ENCODE measurements at places on chromosomes 7 and 10.

DNA sequence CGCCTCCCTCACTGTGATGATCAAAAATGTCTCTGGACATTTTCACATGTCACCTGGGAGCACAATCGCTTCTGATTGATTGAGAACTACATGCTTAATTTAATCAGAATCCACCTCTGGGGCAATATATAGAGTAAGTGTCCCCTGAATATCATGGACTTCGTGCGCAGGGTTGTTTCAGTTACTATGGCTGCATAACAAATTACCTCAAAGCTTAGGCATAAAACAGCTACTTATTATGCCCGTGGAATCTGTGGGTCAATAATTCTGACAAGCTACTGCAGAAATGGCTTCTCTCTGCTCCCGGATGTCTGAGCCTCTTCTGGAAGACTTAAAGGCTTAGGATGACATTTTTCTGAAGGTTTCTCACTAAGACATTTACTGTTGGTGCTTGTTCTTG lies 334.4 kb downstream of the GPR158 start:
- no peak for DNase-seq

- DNase-seq: no peak
These were observed 24.6 kb upstream of the HUS1 start for GRCh38 chr7:48004032-48004431.

DNA sequence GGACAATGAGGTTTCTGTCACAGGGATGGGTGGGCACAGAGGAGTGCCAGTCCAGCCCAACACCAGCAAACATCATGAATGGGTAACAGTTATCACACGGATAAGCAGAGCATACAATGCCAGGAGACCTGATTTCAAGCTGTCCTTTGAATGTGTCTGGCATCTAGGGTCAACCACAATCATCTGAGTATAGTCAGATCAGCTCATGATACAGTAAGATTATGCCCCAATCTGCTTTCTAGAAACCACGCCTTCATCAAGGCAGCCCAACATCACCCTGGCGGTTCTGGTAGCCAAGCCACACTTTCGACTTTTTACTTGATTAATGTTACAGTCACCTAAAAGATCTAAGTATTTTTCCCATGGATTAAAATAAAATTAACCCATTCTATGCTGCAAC lies 10.5 kb downstream of the FAM171A1 start:
- DNase-seq: no peak

- no peak for DNase-seq
These were observed 23.2 kb downstream of the PLAC9 start for GRCh38 chr10:80155696-80156215.

DNA sequence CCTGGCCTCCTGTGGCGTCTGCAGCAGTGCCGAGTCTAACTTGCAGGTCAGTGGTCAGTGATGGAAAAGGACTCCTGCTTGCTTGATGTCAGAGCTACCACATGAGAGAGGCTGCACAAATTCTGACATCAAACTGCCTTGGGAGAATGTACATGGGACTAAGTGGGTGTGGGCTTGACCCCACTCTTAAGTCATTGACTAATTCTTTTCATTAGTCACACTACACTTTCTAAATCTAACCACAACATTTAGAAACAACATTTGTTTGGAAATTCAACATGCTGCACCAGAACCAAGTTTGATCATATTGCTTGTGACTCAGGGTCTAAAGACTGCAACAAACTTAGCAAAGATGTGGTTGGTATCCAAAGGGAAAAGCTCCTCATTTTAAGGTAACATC lies 24.4 kb upstream of the CDC14C start:
- no peak for DNase-seq

- no peak for DNase-seq
These were observed 23.2 kb upstream of the LRRN3 start for GRCh38 chr7:111067682-111068081.

- DNase-seq: no peak
These were observed 1.3 kb downstream of the CHST12 start for GRCh38 chr7:2404714-2405119.

GRCh38 chr7:55031075-55031474 lies 12.3 kb downstream of the EGFR start:
- no peak for DNase-seq

DNA sequence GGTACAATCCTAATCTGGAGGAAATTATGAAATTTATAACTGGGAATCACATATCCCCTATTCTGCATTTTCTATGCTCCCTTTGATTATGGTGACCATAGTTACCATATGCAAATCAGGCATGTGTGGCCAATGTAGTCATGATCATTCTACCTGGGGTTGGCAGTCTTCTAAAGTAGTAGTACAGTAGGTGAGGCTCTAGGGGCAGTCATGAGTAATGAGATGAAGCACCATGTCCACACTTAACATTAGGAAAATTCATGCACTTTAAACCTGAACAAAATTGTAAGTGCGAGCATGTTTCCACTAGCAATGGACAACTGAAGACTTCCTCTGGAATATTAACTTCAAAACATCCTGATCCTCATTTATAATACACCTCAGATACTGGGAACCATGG lies 545.9 kb downstream of the SUGCT start:
- no peak for DNase-seq

DNA sequence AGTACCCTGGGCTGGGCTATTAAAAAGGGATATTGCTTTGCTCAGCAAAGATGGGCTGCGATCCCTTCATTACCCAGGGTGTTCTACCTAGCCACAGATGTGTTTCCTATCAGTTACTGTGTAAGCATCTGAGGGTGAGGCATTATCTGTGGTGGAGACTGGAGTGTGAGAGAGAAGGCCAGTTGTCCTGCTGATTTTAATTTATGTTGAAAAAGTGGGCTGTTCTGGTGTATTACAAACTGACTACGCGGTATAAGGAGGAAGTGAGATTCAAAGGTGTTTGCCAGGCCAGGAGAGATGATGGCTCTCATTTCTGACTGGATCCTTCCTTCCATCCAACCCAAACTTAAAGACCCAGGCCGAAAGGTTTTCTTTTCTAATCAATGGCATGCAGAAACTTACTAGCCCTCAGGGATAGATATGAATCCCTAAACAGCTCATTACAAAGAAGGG lies 7.6 kb downstream of the TCF7L2 start:
- no peak for DNase-seq

- DNase-seq: no peak
These were observed 269.0 kb downstream of the RPS24 start for GRCh38 chr10:78302739-78302988.

GRCh38 chr7:42727451-42727850 lies 184.4 kb downstream of the C7orf25 start:
- DNase-seq: no peak
